ENCODE measurements at places on chromosomes 5 and 9.

- DNase-seq: no peak
These were observed 390.2 kb upstream of the SGCD start for GRCh38 chr5:155936520-155937406.

DNA sequence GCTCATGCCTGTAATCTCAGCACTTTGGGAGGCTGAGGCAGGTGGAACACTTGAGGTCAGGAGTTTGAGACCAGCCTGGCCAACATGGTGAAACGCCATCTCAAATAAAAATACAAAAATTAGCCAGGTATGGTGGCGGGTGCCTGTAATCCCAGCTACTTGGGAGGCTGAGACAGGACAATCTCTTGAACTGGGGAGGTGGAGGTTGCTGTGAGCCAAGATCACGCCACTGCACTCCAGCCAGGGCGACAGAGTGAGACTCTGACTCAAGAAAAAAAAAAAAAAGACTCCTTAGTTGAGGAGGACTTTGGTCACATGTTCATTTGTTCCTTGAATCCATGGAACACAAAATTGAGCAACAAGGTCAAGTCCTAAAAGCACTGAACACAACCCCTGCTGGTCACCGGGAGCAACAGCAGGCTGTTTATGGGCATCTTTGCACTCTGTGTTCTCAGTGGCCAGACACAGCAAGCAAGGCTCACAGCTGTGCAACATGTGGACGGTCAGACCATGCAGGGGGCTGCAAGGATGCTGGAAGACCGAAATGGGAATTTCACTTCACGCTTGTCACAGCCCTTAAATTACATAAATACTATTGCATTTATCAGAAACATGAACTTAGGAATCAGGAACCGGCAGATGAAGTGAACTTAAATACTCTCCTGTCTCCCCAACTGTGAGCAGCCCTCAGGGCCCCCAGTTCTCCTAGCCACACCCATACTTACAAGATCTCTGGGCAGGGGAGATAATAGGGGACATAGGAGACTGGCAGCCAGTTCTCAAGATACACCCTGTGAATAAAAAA is 2.8 kb downstream of the GBGT1 start:
- no peak for DNase-seq

GRCh38 chr9:125694478-125694877 is 12.5 kb downstream of the MAPKAP1 start:
- no peak for DNase-seq

GRCh38 chr5:16963821-16964220 is 27.7 kb upstream of the MYO10 start:
- no peak for DNase-seq

- DNase-seq: no peak
These were observed 60.9 kb upstream of the PIP5K1B start for GRCh38 chr9:68643901-68644809.
